SJCRH30 (cell line): ENCODE measurements at places on chromosomes 12 and 14. TPM values are rescaled to one million over a fixed set of nuclear protein-coding genes. Genes with fewer than 3 reads are reported as not detected.

ATP5F1B gene
- 698 and 730 TPM in 2 replicates for total RNA-seq

GRIN2B gene
- under 0.01 and 0.13 TPM in 2 replicates for total RNA-seq

TNS2 gene
- 13.3 and 16.1 TPM in 2 replicates for total RNA-seq

DBX2 gene
- total RNA-seq: not detected in 2 replicates

ZNF891 gene
- total RNA-seq: 2.8 and 3.7 TPM in 2 replicates

FBLN5 gene
- 27.8 and 29.6 TPM in 2 replicates for total RNA-seq

GAS2L3 gene
- total RNA-seq: 50.7 and 54.6 TPM in 2 replicates

C14orf180 gene
- total RNA-seq: not detected in 2 replicates

TAS2R31 gene
- total RNA-seq: 1.5 and 2.7 TPM in 2 replicates

SDR9C7 gene
- total RNA-seq: not detected in 2 replicates

IL23A gene
- 0.41 TPM in 1 of 2 replicates, not detected in the other for total RNA-seq

TPPP2 gene
- not detected in 2 replicates for total RNA-seq

AQP6 gene
- total RNA-seq: not detected in 2 replicates

CMTM5 gene
- 0.32 and 0.46 TPM in 2 replicates for total RNA-seq

TMEM63C gene
- total RNA-seq: 4.5 and 5.2 TPM in 2 replicates
